Right atrium auricular region (tissue), 2 donors: ENCODE measurements at places on chromosomes 6 and 20.

DNA sequence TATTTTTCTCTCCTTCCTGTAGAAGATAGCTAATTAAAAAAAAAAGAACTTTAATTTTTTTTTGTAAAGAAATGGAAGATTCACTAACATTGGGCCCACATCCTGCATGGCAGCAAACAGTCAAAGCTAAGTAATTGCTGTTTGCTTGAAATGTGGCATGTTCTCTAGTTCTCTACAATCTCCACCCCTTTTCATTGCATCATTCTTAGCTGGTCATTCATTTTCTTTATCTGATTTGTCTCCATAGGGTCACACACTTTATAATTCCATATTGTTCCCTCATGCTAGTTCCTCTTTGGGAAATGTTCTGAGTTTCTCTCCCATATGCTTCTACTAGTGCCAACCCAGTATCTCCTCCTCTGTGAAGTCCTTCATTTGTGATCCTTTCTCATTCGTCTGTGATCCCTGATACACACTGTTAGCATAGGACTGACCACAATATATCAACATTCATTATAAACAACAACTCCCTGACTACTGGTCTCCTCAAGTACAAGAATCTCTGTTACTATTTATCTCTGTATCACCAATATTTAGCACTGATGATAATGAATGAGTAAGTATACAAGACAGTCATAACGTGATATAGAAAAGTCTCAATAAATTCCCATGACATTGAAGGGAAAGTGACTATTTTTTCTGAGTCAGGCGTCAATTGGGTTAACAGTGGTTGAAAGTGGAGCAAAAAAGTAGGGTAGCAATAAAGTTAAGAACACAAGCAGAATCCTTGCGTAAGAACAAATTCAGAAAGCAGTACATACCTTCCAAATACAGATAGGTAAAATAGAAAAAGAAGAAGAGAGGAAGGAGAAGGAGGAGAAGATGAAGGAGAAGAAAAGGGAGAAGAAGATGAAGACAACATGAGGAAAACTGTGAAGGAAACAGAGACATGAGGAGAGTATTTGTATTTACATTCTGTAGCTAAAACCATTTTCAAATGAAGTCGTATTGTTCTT, 33.2 kb upstream of the MYB start:
- no peak for DNase-seq

DNA sequence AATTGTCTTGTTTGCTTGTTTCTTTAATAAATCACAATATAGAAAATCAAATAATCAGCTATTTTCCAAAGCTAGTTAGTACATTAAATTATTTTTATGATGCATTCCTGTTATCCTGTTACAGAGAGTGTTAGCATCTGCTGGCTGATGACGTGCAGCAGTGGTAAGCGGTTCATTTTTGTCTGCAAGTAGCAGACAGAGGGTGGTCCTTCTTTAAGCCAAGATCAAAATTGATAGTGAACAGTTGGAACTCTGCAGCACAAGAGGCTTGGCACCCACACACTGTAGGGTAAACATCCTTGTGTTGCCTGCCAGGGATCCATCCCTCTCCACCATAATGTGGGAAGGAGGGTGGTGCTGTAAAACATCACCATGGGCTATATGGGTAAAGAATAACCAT, 158.3 kb downstream of the FRK start:
- DNase-seq: no peak

GRCh38 chr20:38834868-38835267, 29.4 kb downstream of the PPP1R16B start:
- no peak for DNase-seq

- no peak for DNase-seq
Measured at GRCh38 chr6:158322724-158323560, 10.7 kb downstream of the TULP4 start.

DNA sequence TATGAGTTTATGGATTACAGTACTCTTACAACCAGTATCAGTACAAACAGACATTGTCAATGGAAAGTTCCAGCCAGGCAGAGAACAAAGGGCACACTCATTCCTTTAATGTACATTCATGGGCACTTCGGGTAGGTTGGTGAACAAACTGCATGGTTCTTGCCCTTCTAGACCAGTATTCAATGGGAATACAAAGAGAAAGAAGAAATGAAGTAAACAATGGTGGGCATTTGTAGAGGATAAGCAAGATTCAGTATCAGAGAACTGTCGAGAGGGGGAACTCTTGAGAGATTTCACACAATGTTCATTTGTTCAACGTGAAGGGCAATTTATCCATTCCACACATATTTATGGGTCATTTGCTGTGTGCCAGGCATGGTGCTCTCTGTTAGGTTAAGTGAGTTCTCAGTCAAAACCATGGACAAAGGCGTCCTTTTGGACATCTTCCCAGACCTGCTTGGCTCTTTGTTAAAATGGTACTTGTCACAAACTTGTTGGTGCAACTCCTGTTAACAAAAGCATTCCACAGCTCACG, 714.8 kb downstream of the DHX35 start:
- DNase-seq: no peak

DNA sequence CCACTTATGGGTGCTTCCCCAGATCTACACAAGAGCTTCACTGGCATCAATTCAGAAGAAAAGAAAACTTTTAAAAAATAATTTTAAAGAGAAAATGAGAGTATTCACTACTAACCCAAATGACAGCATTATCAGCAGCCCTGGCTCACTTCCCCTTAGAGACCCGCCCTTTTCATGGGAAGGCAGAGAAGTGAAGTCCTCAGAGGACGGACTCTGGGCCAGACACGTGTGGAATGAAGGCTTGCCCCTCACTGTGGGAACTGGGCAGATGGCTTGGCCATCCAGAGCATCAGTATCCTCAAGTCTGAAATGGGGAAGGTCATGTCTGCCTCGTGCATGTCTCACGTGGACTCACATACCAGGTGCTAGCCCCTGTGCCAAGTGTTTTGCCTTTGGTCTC, 63.5 kb downstream of the JAG1 start:
- no peak for DNase-seq

GRCh38 chr6:44475779-44476434, 88.4 kb downstream of the CDC5L start:
- peak; percentile 73 for DNase-seq

DNA sequence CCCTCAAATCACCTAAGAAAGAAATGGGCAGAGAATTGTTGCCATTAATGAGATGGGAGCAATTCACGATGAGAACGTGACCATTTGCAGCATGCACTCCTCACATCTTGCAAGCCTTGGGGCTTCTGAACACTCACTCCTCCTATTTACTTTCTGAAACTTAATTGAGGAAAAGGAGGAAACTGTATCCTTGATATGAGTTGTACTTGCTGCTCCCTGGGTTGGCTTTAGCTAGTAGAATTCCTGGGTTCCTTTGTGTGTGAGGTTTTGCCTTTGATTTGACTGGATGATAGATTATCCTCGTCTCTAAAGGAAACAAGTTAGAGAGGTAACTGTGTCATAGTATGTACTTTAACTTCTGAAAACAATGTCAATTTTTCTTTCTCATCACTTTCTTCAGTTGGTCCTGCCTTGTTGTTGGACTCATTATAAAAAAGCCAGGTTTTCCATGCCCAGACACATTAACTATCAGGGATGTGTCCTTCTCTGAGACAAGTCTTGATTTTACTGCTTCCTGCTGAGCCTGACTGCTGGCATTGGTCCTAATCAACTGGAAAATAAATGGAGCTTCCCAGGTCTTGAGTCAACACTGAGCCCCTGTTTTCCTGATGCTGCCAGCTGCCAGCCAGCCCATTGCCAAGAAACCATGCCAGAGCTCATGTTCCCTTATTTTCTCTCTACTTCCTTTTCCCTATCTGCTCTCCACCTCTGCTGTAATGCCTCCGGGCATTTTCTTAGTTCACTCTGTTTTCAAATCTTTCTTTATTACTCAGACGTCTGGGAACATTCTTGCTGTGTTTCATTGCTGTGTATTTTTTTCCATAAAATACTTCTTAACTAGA, 6.0 kb upstream of the MRAP2 start:
- peak; percentile 61 for DNase-seq

DNA sequence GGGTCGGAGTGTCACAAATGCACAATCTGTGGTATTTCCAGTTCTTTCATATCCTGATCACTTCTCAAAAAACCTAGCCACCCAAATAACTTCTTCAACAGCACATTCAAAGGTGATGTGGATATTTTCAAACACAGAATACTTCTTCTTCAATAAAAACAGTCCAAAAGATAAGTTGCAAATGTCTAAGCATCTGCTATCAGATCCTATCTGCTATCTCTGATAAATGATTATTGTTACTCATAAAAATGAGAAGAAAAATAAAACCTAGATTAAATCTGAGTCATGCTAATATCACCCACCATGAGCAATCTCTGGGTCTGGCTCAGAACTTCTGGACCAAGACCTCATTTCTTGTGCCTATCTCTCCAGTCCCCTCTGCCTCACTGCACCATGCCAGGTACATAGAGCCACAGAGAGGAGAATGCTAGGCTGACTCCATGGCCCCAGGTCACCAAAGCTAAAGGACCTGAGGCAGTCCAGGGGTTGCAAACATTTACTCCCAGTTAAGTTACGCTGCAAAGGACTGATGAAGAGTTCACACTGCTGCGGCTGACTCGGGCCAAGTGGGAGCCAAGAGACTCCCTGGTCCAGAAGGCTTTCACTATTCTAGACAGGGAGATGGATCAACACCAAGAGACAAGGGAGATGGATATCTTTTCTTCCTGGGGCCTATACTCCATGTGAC, 101.4 kb downstream of the KIF13A start:
- DNase-seq: no peak

GRCh38 chr6:31837369-31838113, 10.0 kb downstream of the HSPA1B start:
- no peak for DNase-seq

DNA sequence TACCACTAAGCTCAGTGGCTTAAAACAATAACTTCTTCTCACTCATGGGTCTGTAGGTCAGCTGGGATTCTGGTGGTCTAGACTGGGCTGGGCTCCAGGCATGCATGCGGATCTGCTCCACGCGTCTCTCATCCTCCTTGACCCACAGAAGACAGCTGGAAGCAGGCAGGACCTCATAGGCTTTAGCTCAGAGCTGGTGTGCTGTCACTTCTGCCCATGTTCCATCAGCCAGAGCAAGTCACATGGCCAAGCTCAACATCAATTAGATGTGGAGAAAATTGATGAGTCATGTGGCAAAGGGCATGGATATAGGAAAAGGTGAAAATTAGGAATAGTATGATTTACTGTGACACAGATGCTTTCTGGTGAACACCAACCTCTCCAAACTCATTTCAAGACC, 57.4 kb upstream of the PSMF1 start:
- no peak for DNase-seq

DNA sequence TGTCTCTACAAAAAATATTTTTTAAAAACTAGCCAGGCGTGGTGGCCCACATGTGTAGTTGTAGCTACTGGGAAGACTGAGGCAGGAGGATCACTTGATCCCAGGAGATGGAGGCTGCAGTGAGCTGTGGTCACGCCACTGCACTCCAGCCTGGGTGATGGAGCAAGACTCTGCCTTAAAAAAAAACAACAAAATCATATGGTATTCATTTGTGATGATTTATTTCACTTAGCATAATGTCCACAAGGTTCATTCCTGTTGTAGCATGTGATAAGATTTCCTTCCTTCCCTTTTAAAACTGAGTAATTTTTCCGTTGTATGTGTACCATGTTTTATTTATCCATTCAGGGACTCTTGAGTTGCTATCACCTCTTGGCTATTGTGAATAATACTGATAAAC, 26.2 kb downstream of the TMEM170B start:
- no peak for DNase-seq

- no peak for DNase-seq
Measured at GRCh38 chr20:18625907-18626655, 38.2 kb downstream of the DTD1 start.

GRCh38 chr6:153210083-153210482, 79.0 kb upstream of the RGS17 start:
- no peak for DNase-seq

GRCh38 chr6:109580519-109580918, 97.5 kb upstream of the ZBTB24 start:
- DNase-seq: no peak

DNA sequence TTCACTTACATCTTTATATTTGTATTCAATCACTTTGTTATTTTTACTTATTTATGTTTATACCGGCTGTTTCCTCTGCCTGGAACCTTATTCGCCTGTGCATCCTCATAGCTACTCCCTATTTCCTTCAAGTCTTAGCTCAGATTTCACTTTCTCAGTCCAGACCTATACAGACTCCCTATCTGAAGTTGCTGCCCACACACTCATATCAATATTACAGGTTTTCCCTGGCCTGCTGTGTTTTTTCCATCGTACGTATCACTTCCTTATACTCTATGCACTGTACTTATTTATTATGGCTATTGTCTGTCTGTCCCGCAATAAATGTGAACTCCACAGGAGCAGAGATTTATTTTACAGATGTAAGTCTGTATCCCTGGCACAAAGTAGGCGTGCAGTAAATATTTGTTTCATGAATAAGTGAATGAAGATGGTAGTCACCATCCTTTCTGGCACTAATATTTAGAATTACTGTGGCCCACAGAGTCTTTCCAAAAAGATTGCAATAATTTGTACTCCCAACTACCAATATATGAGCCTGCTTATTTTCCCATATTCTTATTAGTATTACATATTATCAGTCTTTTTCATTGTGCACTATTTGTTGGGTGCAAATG, 64.9 kb downstream of the TNFAIP3 start:
- no peak for DNase-seq

DNA sequence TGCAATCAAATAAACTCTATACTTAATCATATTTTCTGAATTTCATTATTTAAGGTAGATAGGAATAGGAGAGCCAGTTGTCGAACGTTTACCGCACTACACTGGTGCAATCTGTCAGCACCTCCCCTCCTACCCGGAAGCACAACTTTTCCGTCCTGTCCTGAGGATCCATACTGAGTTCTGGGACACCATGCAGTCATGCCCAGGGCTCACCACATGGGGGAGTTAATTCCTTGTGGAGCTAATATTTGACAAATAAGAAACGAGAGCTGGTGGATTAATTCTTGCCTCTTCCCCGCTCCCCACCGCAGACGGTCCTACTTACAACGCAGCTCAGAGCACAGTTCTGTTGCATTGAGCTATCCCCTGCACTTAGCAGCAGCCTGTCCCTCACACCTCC, 107.7 kb upstream of the RALGAPA2 start:
- DNase-seq: no peak

DNA sequence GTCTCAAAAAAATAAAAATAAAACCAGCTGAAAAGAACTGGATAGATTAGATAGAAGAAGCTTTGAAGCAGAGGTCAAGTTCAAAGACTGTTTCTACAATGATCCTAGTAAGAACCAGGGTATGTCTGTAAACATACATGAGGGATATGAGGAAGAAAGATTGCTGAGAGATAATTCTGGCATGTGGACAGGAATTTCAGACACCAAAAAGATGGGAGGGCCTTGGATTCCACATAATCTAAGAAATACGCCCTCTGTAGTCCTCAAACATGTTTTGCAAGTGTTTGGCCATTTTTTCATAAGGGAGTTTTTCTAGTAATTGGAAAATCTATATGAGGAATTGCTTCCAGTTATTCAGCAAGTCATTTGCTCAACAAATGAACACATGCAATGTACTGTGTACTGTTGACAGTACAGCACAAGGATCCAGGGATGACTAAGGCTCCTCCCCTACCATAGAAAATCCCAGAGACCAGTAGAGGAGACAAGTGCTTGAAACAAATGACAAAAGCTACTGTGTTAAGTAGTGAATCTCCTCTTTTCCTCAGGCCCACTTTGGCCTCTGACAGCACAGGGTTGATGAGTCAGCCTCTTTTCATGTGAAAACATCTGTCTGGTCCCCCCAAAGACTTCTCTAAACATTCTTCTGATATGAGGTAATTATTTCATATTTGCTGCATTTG, 795.9 kb downstream of the MAFB start:
- DNase-seq: no peak
